Stimulated activated CD8-positive, alpha-beta memory T cell treated with anti-CD3 and anti-CD28 coated beads, Interleukin-2, amount 100 ng/mL, for 1 hour (primary cell): ENCODE measurements at places on chromosomes 1 and 21.

- DNase-seq, result no peak
These were observed 3.7 kb downstream of the RNF19B start for GRCh38 chr1:32960819-32961355.

DNA sequence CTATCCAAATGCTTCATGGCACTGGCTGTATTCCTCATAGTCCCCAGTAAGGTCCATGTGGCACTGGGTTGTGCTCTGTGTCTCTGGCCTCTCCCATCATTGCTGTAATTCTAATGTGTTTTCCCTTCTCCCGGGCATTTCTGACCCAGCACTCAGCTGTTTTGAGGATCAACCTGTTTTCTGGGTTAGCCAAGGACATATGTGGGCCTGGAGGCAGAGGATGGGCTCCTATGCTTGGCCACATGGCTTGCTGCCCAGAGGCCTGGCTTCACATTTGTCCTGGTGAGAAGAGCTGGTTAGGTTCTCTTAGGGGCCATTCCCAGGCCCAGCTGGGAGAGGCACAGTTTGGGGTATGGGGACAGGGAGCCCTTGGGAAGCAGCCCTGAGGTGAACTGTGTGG, 103.1 kb downstream of the FAM78B start:
- DNase-seq, result no peak

DNA sequence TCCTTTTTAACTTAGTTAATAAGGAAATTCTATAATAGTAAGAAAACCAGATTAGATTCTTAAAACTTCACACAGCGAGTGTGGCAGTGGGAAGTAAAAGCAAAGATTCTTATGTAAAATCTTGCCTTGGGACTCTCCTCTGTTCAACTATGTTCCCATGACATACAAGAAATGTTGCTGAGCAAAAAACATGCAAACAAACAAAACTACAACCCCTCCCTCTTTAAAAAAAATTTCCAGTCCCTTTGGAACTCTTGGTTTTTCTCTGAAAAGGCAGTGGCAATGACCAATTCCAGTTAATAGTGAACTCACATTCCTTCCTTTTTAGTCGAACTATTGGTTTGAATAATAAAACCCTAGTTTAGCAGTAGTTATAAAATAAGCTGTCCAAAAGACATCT, 453.1 kb upstream of the ZRANB2 start:
- DNase-seq, result no peak

GRCh38 chr1:12598974-12599373, 19.0 kb downstream of the DHRS3 start:
- DNase-seq, result no peak

DNA sequence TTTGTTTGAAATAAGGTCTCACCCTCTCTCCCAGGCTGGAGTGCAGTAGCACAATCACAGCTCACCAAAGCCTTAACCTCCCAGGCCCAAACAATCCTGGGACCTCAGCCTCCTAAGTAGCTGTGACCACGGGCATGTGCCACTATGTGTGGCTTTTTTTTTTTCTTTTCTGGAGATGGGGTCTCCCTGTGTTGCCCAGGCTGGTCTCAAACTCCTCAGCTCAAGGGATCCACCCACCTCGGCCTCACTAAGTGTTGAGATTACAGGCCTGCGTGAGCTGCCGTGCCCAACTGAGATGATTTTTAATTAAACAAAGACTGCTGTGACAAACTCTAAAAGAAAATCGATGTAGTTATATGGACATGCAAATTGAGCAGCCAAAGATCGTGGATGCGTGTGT, 768.4 kb upstream of the ADGRL2 start:
- no peak for DNase-seq

DNA sequence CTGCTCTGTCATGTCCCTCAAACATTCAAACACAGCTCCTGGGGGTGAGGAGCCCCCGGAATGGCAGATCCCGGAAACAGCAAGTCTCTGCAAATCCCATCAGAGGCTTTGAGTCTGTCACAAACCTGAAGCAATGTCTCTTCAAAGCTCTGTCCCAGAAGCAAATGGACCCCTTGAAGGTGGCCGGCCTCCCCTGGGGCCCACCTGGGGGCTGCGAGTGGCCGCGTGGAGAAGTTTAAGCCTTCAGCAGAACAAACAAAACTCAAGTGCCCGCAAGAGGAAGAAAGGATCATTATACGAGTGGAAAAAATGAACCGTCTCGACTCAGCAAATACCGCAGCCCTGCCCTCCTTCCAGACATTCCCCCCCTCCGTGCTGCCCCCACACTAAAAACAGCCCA, 53.3 kb downstream of the PRDM16 start:
- no peak for DNase-seq

DNA sequence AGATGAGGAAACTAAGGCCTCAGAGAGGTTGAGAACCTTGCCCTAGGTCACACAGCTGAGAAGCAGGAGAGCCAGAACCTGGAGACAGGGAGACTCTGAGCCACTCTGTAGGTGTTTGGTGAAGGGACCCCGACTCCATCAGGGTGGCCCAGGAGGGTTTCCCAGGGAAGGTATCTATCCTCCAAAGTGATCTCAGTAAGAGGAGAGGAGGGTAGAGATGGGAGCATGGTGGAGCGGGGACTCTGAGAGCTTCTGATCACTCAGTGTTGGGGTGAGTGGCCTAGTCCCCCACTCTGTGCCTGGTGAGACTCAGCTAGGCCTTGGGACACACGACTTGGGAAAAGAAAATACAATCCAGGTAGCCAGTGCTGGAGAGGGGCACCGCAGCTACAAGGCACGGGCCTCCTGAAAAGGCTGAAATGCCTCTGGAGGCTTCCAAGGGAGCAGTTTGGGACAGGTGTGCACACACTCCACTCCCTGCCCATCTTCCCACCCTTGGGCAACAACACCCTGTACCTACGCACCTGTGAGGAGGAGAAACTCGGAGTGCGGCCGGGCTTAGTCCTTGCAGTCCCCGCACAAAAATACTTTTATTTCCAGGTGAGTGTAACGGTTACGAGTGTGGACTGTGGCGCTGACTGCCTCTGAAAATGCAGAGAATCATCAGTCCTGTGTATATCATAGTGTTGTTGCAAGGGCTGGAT, 80.8 kb downstream of the CAMK2N1 start:
- DNase-seq, result no peak

DNA sequence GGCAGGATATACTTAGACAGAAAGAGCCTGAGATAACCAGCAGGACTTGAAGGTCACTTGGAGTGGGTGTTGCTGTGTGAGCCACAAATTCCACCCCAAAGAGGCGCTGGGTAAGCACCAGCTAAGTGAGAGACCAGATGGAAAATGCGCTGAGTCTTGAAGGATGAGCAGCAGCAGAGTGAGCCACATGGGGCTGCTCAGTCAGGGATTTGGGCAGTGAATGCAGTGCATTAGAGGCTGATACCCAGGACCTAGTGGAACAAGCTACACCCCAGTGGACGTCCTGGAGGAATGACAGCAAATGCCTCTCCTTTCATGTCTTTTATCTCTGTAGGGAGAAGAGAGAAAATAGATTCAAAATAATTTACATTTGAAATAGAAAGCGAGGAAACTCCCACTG, 11.3 kb downstream of the GRIK1 start:
- no peak for DNase-seq

- DNase-seq, result no peak
These were observed 52.5 kb upstream of the BOLA1 start for GRCh38 chr1:149846593-149847466.

DNA sequence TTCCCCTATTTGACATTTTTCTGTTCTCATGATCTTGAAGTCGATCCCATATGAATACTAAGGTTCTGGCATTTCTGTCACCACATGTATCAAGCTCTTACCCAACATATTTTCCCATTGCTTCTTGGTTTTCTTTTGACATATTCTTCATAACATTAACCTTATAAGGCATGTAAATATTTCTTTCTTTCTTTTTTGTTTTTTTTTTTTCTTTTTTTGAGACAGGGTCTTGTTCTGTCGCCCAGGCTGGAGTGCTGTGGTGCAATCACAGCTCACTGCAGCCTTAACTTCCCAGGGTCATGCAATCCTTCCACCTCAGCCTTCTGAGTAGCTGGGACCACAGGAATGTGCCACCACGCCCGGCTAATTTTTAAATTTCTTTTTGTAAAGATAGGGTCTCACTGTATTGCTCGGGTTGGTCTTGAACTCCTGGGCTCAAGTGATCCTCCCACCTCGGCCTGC, 33.1 kb upstream of the ERRFI1 start:
- no peak for DNase-seq
